ENCODE measurements at places on chromosomes 13 and 19. TPM values are rescaled to one million over a fixed set of nuclear protein-coding genes. Genes with fewer than 3 reads are reported as not detected.

GRCh38 chr13:94947965-94948371, 235.6 kb upstream of the SOX21 start:
- no peaks in the 10 kb centered on the region for H3K4me1 ChIP-seq
- no peaks in the 10 kb centered on the region for H3K36me3 ChIP-seq
- no peak overlapping the region for H3K4me3 ChIP-seq
- H3K27me3 ChIP-seq: peaks cover 12% of the 10 kb centered on the region
- H3K27ac ChIP-seq: no peak overlapping the region

- no peak for DNase-seq
- H3K4me1 ChIP-seq: no peaks in the 10 kb centered on the region
- no peaks in the 10 kb centered on the region for H3K27me3 ChIP-seq
- H3K36me3 ChIP-seq: no peaks in the 10 kb centered on the region
- no peak overlapping the region for H3K27ac ChIP-seq
Observed at GRCh38 chr13:93859716-93860115, 619.8 kb downstream of the DCT start.

DNA sequence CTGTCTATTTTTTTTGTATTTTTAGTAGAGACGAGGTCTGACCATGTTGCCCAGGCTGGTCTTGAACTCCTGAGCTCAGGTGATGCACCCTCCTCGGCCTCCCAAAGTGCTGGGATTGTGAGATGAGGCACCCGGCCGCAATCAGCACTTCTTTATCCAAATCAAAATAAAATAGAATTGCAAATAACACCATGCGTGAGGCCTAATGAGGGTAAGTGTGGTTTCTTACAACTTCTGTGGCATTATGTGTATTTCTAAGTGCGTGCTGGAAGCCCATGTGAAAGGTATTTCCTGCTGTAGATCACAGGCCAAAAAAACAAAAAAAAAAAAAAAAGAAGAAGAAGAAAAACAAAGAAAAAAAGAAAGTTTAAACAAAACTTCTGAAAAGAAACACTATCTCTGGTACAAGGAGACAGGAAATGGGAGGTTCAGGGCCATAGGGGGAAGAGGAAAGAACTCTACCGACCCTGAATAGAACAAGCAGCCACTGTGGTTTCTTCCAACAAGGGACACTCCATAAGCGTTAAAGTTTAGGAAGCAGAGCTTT, 3.0 kb upstream of the GRAMD1A start:
- H3K27ac ChIP-seq: no peak overlapping the region
- H3K27me3 ChIP-seq: no peaks in the 10 kb centered on the region
- H3K4me3 ChIP-seq: no peak overlapping the region

DNA sequence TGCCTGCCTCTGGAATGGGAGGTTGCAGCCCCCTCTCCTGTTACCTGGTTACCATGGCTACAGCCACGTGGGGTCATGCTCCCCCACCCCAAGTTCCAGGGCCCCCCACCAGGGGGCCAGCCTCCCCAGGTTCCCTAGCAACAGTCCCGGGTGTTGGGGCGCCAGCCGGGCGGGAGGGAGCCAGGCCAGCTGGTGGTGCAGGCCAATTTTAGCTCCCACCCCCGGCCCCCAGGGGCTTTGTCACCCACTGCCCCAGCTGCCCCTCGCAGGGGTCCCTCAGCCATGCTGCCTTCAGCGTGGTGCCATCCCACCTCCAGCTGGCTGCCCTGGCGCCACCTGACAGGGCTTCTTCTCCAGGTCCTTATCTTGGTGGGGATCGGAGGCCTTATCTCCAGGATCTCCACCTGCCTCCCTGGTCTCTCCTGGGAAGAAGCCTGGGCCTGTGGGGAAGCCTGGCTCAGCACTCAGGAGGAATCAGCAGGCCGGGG, 3.0 kb downstream of the MARK4 start:
- H3K4me3 ChIP-seq: no peak overlapping the region
- peak; percentile 78 for DNase-seq
- H3K27ac ChIP-seq: no peak overlapping the region
- H3K27me3 ChIP-seq: no peaks in the 10 kb centered on the region
- peaks cover 19% of the 10 kb centered on the region for H3K4me1 ChIP-seq

KEAP1 gene
- 95.6 TPM for total RNA-seq

GRCh38 chr13:93714171-93714570, 487.6 kb downstream of the GPC6 start:
- no peaks in the 10 kb centered on the region for H3K4me1 ChIP-seq
- no peak for DNase-seq
- H3K36me3 ChIP-seq: no peaks in the 10 kb centered on the region
- no peaks in the 10 kb centered on the region for H3K27me3 ChIP-seq
- no peak overlapping the region for H3K4me3 ChIP-seq
- H3K27ac ChIP-seq: no peak overlapping the region

GRCh38 chr13:53398051-53398450, 369.4 kb downstream of the OLFM4 start:
- no peaks in the 10 kb centered on the region for H3K36me3 ChIP-seq
- H3K27ac ChIP-seq: no peak overlapping the region
- no peak for DNase-seq

GRCh38 chr13:40433577-40433976, 232.9 kb downstream of the FOXO1 start:
- no peaks in the 10 kb centered on the region for H3K36me3 ChIP-seq
- DNase-seq: no peak
- H3K27ac ChIP-seq: no peak overlapping the region
- no peak overlapping the region for H3K4me3 ChIP-seq
- no peaks in the 10 kb centered on the region for H3K4me1 ChIP-seq

CYP2A6 gene
- total RNA-seq: 0.31 TPM

DNA sequence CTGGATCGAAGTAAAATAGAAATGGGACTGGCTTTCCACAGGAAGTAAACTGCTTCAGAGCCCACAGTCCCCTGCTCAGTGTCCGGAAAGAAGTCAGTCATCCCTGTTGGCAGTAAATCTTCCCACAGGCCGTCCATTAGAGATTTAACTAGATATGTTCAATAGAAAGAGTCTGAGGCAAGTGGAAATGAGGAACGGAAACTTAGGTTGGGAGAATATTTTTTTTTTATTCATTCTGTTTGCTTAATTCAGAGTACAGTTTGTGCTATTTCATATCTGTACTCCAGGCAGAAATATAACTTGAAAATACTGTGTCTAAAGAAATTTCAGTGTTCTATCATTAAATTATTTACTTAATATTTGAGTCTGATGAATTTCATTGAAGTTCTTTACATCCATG, 22.7 kb downstream of the SLC25A15 start:
- H3K27ac ChIP-seq: no peak overlapping the region
- DNase-seq: no peak
- no peaks in the 10 kb centered on the region for H3K27me3 ChIP-seq
- H3K36me3 ChIP-seq: peaks cover 17% of the 10 kb centered on the region
- no peak overlapping the region for H3K4me3 ChIP-seq

DNA sequence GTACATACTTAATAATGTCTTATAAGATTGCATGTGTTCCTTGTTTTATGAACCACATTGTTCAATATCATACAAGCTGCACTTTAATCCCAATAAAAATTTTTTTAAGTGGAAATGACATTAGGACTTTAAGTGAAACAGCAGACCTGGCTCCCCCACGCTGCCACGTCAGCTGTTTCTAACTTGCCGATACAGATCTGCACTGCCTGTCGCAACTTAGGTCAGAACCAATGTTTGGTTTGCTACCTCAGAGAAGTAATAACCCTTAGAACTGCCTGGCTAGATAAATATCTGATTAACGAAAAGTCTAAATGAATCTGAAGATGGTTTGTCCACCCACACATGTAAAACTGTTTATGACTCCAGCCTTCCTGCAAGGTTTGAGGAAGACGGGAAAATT, 327.5 kb upstream of the DACH1 start:
- H3K27ac ChIP-seq: no peak overlapping the region
- H3K4me1 ChIP-seq: no peaks in the 10 kb centered on the region
- no peaks in the 10 kb centered on the region for H3K36me3 ChIP-seq
- no peak for DNase-seq
- no peak overlapping the region for H3K4me3 ChIP-seq

LIM2 gene
- not detected for total RNA-seq

DNA sequence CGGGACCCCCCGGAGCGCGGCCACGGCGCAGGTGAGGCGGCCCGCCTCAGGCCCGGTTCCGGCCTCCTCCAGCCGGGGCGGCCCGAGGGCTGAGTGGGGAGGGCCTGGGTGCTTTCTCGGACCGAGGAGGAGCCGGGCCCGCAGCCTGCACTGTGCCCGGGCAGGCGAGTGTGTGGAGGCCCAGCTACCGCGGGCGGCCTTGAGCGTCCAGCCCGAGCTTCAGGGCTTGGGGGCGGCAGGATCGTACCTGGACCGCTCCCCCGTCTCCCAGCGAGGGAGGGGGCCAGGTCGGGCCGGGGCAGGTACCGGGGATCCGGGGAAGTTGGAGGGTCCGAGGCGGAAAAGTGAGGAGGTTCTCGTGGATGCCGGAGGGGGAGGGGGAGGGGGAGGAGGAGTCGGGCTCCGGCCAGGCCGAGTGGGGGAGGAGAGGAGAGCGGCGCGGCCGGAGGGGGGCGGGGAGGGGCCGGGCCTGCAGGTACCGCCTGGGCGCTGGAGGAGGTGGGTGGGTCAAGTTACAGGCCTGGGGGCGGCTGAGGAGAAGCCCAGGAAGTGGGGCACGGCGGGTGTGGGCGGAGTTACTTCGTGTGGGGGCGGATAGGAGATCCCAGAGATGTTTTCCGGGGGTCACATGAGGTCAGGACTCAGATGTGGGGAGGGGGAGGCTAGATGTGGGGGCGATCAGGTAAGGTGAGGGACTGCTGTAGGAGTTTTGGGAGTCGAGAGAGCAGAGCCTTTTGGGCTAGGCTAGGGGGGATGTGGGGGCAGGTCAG, 545 bp downstream of the NACC1 start:
- H3K27me3 ChIP-seq: no peaks in the 10 kb centered on the region
- peaks cover 64% of the 10 kb centered on the region for H3K36me3 ChIP-seq
- H3K4me1 ChIP-seq: peaks cover 21% of the 10 kb centered on the region
- peak overlapping the region; percentile 95 for H3K27ac ChIP-seq
- DNase-seq: peak; percentile 96
- peak overlapping the region; percentile 99 for H3K4me3 ChIP-seq

DNA sequence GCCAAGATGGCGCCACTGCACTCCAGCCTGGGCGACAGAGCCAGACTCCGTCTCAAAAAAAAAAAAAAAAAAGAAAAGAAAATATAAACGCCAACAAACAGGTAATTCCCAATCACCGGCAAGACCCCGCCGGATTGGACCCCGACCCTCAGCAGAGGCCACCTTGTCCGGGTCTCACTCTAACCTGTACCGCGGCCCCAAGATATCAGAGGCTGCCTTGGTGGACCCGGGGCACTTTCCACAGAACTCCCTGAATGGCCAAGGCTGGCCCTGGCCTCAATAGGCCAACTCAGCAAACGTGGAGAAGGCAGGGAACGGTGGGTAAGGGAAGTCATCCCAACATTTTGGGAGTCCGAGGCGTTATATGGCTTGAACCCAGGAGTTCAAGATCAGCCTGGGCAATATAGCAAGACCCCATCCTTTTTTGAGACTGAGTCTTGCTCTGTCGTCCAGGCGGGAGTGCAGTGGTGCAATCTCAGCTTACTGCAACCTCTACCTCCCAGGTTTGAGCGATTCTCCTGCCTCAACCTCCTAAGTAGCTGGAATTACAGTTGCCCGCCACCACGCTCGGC, 27.8 kb downstream of the MAN2B1 start:
- H3K27ac ChIP-seq: no peak overlapping the region
- DNase-seq: no peak
- no peak overlapping the region for H3K4me3 ChIP-seq
- no peaks in the 10 kb centered on the region for H3K36me3 ChIP-seq
- peaks cover 13% of the 10 kb centered on the region for H3K4me1 ChIP-seq
- no peaks in the 10 kb centered on the region for H3K27me3 ChIP-seq

DNA sequence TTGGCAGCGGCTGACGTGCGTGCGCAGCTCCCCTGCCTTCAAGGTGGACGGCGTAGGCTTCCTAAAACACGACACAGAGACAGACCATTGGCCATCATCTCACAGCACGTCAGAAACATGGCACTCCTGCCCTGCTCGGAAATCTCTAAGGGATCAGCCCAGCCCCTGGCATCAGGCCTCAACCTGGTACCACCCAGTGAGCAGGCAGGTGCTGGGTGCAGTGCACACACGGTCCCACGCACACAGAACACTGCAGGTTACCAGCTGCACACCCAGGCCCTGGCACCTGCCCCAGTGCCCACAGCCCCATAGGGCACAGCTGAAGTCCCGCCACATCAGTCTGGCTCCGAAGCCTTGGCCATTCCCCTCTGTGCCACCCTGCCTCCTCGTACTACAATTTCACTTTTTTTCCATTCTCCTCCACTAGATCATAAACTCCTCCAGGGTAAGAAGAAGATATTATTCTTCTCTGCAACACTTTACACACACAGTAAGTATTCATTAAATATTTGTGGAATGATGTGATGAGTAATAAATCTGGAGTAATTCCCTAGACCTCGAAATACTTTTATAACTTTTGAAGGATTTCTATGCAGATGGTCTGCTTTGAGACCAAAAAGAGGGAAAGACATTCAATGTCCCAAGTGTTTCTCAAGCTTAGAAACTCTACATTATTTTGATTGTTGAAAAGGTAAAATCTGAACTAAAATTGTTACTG, 156.4 kb downstream of the COL4A1 start:
- no peaks in the 10 kb centered on the region for H3K36me3 ChIP-seq
- no peak overlapping the region for H3K27ac ChIP-seq
- H3K4me1 ChIP-seq: no peaks in the 10 kb centered on the region
- DNase-seq: no peak

- H3K4me1 ChIP-seq: peaks cover 4% of the 10 kb centered on the region
- no peaks in the 10 kb centered on the region for H3K27me3 ChIP-seq
Observed at GRCh38 chr19:52171321-52172169, at the start of gene ZNF836. Gene ZNF836 (minus strand): TSS chr19:52171621. CDS start chr19:52168072, 3,549 bp downstream.

- H3K27me3 ChIP-seq: no peaks in the 10 kb centered on the region
- no peaks in the 10 kb centered on the region for H3K36me3 ChIP-seq
- no peak for DNase-seq
Observed at GRCh38 chr19:42831221-42832019, 48.1 kb downstream of the PSG1 start.

DNA sequence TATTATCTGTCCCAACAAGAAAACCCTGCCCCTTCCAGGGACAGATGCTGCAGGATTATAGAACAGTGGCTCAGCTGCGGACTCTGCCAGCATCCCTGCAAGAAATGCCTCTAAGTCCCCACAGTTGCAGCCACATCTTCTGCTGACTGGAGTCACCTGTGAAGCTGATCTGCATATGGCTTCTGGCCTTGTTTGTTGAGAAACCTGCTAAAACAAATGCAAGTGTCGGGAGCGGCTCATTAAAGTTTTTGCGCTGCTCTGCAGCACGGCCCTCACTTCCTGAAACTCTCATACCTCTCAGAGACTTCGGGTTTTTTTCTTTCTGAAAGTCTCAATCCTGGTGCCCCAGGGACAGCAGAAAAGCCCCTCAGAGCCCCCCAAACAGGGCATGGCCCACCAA, 725.0 kb downstream of the UQCRFS1 start:
- no peak overlapping the region for H3K27ac ChIP-seq
- peaks cover 83% of the 10 kb centered on the region for H3K36me3 ChIP-seq
- DNase-seq: no peak
- H3K4me1 ChIP-seq: peaks cover 13% of the 10 kb centered on the region
- no peak overlapping the region for H3K4me3 ChIP-seq

CGB5 gene
- not detected for total RNA-seq

PRR22 gene
- 9.3 TPM for total RNA-seq

CLIP3 gene
- total RNA-seq: 0.16 TPM

GRCh38 chr19:40200341-40201099, 9.3 kb downstream of the MAP3K10 start:
- no peak overlapping the region for H3K27ac ChIP-seq
- peaks cover 10% of the 10 kb centered on the region for H3K4me1 ChIP-seq
- H3K36me3 ChIP-seq: no peaks in the 10 kb centered on the region
- H3K27me3 ChIP-seq: no peaks in the 10 kb centered on the region

COL5A3 gene
- not detected for total RNA-seq

All from K562 (cell line).